D341Med (cell line): ENCODE measurements at places on chromosomes 6 and 20.

DNA sequence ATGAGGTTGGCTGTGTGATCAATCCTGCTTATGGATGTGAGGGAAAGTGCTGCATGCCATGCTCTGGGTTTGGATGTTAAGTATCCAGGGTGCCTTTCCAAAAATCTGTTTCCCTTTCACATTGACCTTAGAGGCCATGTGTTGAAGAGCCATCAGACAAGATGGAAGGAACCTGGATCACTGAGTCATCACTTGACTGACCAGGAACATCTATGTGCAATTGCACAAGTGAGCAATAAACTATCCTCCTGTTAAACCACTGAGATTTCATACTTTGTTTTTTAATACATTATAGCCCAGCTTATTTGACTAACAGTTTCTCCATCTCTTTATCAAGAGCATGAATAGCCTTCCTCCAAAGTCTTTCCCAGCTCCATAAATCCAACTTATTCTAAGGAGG lies 17.8 kb upstream of the TMEM14A start:
- no peak for DNase-seq

DNA sequence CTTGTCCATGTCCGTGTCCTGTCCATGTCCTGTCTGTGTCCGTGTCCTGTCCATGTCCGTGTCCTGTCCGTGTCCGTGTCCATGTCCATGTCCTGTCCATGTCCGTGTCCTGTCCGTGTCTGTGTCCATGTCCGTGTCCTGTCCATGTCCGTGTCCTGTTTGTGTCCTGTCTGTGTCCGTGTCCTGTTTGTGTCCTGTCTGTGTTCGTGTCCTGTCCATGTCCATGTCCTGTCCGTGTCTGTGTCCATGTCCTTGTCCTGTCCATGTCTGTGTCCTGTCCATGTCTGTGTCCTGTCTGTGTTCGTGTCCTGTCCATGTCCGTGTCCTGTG lies 55.0 kb upstream of the BHLHE23 start:
- no peak for DNase-seq

GRCh38 chr6:44734886-44735629 lies 347.6 kb downstream of the CDC5L start:
- peak; percentile 6 for DNase-seq

GRCh38 chr6:111357705-111358104 lies 125.3 kb downstream of the REV3L start:
- DNase-seq: no peak

DNA sequence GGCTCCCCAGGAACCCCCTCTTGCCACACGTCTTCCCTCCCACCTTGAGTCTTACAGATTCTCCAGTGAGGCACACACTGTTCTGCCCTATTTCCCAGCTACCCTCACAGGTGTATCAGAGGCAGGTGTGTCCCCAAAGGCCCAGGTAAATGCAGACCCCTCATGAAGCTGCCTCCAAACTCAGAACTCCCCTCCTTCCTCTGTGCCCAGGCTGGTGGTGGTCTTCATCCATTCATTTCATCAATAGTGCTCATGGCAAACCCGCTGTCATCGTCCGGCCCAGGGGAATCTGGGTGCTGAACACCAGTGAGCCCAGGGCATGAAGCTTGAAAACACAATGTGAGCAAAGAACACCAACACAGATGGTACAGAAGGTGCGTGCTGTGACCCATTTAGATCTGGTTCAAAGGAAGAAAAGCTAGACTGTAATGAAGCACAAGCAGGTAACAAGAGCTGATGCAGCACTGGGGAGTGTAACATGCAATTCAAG lies 213.1 kb downstream of the SYNDIG1 start:
- no peak for DNase-seq

GRCh38 chr6:133952815-133953633 lies at the start of gene TBPL1:
Gene TBPL1 (plus strand): TSS chr6:133953224. CDS start chr6:133980126, 26,902 bp downstream.
- peak; percentile 94 for DNase-seq

- DNase-seq: no peak
These were observed 94.3 kb downstream of the RTN4IP1 start for GRCh38 chr6:106535012-106535411.

GRCh38 chr6:16473908-16474771 lies 235.8 kb downstream of the GMPR start:
- DNase-seq: no peak
